ENCODE measurements at places on chromosomes 1 and 21.

DNA sequence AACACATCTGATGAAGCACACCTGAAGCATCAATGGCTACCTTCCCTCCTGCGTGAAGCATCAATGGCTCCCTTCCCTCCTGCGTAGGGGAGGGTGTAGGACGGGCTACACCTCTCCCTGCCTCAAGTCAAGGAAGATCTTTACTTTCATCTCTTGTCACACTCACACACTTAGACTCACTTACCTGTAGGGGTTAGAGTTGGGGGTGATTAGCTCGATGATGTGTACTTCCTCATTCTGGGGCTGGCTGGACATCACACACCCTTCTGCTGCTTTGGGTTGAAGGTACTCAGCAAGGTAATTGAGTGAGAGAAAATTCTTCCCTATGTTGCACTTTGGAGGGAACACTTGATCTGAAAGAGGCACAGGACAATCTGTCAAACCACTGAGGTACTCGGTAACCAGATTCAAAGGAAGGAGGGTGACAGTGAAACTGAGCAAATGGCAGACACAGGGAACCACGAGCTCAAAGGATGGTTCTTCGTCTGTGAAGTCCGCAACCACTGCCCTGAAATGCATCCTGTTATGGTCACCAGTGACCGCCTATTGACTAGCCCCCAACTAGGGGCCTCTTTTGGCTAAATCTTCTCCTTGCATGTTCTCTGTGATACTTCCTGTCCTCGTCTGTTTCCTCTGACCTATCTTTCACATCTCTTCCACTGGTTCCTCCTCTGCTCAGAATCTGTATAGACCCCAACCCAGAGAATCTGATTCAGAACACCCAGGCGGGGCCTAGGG is 156.2 kb downstream of the TGFBR3 start:
- DNase-seq, result no peak

DNA sequence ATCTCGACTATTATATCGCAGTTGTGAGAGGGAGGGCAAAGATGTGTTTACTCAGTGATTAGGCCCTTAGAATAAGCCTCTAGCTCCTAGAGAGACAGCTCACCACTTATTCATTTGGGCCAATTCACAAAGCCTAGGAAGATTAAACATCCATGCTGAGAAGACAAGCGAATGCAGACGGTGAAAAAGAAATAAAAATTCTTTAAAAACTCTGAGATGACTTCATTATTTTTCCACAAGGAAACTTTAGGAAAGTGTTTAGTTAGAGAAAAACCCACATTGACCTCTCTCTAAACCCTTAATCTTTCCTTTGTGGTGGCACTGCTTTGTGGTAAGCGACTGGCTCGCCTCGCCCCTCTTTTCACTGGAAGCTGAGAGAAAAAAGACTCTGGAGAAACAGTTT is 146.8 kb upstream of the DMRTA2 start:
- no peak for DNase-seq

DNA sequence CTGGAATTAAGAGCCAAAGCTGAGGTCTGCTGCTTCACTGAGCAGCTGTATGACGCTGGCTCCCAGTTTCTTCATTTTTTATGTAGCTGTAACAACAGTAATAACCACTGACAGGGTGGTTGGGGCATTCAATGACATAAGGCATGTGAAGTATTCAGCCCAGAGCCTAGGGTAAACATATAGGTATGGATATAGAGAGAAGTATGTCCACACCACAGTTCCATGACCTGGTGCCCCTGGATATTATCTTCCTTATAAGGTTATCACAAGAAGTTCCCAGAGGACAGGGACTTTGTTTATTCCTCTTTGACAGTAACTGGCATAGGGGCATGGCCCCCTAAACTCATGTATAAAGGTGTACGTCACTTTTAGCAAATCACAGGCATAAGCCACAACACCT is 14.7 kb downstream of the RAB42 start:
- no peak for DNase-seq

- no peak for DNase-seq
These were observed 55.0 kb downstream of the COL24A1 start for GRCh38 chr1:86101616-86102015.
